Gastrocnemius medialis (tissue), 4 donors: ENCODE measurements at places on chromosomes 16 and 17. TPM values are rescaled to one million over a fixed set of nuclear protein-coding genes. Genes with fewer than 3 reads are reported as not detected.
A peak's percentile ranks its signal among the peaks of the same experiment; 100 is the strongest.

DNA sequence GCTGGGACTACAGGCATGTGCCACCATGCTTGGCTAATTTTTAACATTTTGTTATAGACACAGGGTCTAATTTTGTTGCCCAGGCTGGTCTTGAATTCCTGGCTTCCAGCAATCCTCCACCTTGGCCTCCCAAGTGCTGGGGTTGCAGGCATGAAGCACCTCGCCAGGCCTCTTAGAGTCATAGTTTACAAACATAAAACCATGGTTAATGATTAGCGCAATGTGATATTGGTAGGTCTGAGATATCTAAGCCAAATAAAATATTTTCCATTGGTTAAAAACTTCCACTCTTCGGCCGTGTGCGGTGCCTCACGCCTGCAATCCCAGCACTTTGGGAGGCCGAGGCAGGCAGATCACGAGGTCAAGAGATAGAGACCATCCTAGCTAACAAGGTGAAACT is 16.6 kb downstream of the TXNDC11 start:
- no peak for DNase-seq

DNA sequence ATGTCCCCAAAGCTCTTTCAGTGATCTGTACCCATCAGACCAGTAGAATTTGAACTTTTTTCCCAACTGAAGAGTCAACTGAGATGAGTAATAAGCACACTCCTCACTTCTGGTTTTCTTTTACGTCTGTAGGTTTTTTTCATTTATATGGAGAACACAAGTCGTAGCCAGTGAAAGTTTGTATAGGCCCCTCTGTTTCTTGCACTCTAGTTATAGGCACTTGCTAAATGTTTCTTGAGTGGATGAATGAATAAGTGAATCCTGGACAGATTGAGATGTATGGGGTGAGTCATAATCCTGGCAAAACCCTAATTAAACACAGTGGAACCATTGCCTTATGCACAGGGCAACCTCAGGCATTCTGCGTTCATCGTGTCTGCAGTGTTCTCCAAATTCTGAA is 193.7 kb upstream of the TBX2 start:
- DNase-seq: no peak

- no peak for DNase-seq
Measured at GRCh38 chr16:29148131-29148691, 163.4 kb downstream of the LAT start.

- no peak for DNase-seq
Measured at GRCh38 chr16:52634528-52634927, 87.6 kb upstream of the TOX3 start.

DNA sequence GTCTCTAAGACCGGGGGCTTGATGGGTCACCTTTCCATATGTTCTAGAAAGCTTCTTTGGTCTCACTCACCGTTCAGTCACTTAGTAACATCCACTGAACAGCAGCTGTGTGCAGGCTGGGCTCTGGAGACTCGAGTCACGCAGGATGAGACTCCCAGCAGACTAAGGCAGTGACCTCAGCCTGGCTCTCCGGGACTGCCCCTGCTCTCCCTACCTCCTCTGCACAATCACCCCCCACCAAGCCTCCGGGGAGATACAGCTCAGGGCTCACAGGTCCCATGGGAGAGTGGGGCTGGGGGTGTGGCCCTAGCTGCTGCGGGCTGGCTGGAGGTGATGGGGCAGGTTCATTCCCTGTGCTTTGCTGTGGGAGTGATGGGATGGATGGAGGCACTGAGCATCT is 14.1 kb downstream of the FLYWCH2 start:
- no peak for DNase-seq

- DNase-seq: no peak
Measured at GRCh38 chr16:85266857-85267256, 154.6 kb upstream of the CIBAR2 start.

DNA sequence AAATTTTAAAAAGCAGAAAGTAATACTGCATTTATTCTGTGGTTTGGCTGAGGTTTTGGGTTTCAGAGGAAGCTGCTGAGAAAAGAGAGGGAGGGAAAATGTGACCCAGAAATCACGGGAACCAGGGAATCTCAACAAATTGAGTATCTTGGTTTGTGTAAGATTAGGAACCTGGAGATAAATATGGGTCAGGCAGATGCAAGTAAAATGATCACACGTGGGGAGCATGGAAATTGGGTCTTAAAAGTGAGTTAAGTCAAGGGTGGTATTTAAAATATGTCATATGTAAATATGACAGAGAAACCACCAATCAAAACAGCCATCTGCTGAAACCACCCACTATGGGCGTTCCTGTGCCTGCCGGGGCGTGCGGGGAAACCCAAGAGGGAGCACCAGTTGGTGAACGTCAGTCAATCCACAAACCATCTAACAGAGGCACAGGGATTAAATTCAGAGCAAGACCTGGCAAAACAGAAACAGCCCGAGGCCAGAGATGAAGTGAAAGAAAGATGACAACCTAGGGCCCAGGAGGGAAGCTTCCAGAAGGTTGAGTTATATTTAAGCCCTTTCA is 33.4 kb downstream of the CDH13 start:
- DNase-seq: peak; percentile 86

DNA sequence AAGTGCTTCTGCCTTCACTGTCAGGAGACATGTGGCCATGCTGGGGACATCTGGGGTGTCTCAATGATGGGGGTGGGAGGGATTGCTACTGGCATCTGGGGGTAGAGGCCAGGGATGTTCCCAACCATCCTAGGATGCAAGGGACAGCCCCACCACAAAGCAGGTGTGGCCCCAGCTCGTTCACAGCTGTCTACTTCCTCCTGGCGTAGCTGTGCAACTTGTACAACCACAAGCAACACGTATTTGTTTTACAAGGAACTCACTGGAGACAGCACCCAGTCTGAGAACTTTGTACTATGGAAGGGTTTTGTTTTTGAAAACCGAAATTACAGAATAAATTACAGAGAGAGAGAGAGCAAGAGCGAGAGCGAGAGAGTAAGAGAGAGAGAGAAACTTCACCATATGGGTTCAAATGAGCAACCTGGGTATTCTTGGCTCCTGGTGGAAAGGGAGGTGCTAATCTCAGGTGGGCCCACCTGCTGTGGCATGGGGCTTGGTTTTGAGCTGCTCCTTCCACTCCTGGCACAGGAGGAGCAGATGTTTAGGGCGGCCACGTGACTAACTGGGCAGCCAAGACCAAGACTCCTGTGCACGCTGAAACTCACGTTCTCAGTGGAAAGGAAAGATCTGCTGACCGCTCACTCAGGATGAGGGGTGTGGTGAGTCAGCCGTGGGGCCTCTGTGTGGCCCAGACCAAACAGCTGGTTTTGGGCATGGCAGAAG is 17.5 kb upstream of the TNFRSF13B start:
- DNase-seq: no peak

GRCh38 chr17:55090079-55090492 is 121.5 kb downstream of the STXBP4 start:
- DNase-seq: no peak

DNA sequence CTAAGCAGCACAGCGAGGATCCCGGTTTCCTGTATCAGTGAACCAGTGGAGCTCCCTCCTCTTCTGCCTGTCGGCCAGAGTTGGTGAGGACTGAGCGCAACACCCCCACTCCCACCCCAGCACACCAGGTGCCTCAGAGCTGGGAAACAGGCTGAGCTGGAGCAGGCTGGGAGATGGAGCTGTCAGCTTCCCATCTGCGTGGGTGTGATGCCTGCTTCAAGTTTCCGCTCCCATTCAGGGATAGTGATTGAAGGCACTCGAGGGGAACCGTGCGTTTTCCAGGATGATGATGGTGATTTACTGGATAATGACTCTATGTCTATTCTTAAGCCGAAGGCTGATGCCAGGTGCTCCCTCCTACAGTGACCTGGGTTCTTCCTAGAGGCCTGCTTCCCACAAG is 144.5 kb downstream of the TMEM132E start:
- no peak for DNase-seq

DNA sequence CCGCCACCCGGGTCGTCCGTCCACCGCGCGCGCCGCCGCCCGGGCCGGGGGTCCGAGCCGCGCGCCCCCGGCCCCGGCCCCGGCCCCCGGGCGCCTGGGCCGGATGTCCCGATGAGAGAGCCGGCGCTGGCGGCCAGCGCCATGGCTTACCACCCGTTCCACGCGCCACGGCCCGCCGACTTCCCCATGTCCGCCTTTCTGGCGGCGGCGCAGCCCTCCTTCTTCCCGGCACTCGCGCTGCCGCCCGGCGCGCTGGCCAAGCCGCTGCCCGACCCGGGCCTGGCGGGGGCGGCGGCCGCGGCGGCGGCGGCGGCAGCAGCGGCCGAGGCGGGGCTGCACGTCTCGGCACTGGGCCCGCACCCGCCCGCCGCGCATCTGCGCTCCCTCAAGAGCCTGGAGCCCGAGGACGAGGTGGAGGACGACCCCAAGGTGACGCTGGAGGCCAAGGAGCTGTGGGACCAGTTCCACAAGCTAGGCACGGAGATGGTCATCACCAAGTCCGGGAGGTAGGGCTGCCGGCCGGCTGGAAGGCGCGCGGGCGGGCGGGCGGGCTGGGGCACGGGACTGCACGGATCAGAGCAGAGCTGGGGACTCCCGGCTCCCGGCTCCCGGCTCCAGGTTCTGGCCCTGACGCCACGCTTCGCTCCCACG is 548 bp downstream of the TBX2 start:
- no peak for DNase-seq

DNA sequence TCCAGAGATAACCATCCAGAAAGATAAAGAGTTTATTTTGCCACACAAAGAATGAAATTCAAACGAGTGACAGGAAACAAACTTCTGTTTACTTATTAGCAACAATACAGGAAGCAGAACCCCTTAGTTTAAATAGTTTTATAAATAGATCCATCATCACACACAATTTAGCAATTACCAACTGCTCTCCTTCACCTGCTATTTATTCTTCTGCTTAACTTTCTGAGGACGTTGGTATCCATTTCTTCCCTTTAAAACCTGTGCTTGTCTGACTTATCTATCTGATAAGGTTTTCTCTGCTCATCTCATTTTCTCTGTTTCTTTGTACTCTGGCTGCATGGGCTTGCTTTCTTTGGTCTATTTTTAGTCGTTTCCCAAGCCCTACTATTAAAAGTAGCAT is 4.3 kb upstream of the ADAMTS18 start:
- no peak for DNase-seq

DNA sequence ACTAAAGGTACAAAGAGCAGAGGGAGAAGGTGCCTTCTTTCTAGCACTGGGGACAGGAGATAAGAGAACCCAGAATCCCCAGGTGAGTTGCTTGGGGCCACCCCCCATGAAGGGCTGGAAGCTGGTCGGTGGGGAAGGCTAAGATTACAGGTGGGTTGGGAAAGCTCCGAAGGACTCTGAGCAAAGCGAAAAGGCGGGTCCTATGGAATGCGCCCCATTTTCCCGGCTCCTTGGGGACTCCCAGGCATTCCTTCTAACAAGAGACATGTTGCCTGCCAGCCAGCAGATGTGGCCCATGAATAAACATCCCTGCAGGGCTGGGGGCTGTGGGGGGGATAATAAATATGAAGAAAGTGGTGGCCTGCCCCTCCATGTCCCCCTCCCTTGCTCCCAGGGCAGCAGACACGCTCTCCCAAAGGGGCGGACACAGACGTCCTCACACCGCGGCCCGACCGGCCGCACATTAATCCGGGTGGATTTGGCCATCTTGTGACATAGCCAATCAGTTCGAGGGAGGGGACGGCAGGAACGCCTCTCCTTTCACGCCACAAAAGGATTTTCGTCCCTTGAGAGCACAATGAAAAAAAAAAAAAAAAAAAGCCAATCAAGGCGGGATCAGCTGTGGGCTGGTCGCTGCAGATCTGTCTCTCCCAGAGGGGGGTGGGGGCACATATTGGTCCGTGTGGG is 98.5 kb downstream of the SOX9 start:
- no peak for DNase-seq

DNA sequence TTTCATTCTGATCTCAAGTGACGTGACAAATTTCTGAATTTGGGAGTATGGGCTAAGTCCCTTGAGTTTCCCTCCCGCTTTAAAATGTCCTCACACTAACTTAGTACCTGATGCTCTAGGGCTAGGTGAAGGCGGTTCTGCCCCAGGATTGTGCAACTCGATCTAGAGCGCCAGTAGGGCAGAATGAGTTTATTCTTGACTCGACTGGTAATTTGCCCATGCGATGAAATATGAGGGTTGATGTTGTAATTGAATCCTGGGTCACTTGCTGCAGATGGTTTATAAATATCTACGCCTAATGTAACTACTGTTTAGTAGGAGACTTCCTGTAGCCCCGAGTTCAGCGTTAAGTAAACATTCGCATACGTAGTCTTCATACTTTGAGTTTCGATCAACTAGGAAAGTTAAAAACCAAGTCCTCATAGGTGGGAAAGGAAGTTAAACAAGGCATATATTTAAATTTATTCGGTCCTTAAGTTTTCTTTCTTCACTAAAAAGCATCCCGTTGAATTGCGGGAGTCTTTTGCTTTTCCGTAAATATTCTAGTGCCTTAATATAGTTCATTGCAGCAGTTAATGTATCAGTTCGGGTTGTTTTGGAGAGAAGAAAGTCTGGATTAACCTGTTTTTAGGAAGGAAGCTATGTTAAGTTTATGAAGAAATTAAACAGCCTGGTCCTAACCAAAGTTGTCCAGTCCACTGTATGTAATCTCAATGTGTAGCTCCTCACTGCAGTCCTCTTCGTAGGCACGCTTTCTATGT is 1.6 kb downstream of the CTCF start:
- DNase-seq: peak; percentile 87

The HERPUD1 gene
- total RNA-seq: 110 TPM

The PRAC2 gene
- not detected for total RNA-seq

The C16orf92 gene
- total RNA-seq: not detected

The TPPP3 gene
- 31.9 TPM for total RNA-seq

The ATP2C2 gene
- total RNA-seq: not detected

The CSH1 gene
- total RNA-seq: not detected

The MYH8 gene
- total RNA-seq: 0.34 TPM

The TNFRSF17 gene
- total RNA-seq: not detected

The PIRT gene
- total RNA-seq: not detected
